Mucosa of gallbladder (tissue), 1 donor: ENCODE measurements at places on chromosomes 1 and 21.

DNA sequence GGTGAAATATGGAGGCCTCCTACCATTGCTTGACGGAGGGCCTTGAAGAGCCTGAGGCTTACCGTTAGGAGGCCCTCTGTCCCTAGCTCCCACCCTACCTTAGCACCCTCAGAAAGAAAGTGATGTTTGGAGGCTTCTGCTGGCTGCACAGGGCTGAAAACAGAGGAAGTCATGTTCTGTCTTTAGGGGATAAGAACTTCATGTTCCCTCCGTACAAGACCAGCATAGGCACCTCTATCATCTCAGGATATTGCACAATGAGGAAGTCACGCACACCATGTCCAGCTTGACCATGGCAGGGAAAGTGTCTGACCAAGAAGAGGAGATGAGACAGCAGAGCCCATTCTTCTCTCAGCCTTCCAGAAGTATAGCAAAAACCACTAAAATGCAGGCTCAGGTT, 13.8 kb downstream of the ADORA3 start:
- DNase-seq = peak; percentile 51

- no peak for DNase-seq
Observed at GRCh38 chr1:119394085-119394484, 20.9 kb upstream of the HSD3B2 start.

DNA sequence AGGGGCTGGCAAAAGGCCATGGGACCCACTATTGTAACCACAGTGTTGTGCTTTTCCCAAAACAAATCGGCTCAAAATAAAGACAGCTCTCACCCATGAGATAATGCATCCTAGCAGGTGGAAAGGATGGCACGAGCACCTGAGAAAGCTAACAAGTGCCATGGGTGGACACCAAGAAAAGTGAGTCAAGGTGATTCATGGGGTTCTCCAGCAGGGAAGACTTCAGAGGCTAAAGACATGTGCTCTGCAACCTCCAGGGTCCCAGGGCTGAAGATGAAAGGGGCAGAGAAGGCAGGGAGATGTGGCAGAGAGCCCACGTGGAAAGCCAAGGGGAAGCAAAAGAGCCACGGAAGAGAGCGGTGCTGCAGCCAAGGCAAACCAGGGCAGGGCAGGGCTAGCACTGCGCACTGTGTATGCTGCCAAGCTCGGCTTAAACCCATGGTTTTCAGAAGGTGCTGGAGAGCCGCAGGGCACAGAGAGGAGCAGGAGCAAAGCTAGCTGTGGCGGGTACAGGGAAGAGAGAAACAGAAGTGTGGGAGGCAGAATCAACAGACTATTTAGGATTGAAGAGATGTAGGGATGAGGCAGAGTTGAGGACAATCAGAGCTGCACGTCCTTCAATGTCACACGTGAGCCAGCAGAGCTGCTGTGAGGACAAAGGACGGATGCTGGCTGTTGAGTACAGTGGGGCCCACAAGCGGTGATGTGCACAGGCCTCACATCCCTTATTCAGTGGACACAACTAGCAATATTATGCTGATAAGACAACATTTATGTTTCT, 41.8 kb upstream of the C1orf198 start:
- DNase-seq = no peak

DNA sequence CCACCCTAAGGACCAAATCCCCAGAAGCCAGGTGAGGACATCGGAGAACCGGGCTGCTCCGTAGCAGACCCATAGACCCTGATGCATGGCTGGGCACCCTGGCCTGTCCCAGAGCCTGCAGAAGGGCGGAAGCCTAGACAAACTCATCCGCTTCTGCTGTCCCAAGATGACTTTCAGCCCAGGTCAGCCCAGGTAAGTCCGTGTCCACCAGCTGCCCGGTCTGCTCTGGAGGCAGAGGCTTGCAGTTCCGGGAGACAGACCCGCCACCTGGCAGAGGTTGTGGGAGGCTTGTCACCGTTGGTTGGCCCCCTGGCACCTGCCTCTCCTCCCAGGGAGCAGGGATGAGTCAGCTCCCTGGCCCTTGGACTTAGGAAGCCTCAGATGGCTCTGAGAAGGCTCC, 22.8 kb upstream of the POFUT2 start:
- no peak for DNase-seq

- no peak for DNase-seq
Observed at GRCh38 chr1:98045211-98045766, 124.5 kb upstream of the DPYD start.

- no peak for DNase-seq
Observed at GRCh38 chr21:32207406-32207716, 71.5 kb downstream of the MIS18A start.

- DNase-seq = no peak
Observed at GRCh38 chr1:16296643-16297042, 55.6 kb downstream of the FBXO42 start.

- no peak for DNase-seq
Observed at GRCh38 chr1:117094841-117095604, 26.5 kb downstream of the TRIM45 start.

DNA sequence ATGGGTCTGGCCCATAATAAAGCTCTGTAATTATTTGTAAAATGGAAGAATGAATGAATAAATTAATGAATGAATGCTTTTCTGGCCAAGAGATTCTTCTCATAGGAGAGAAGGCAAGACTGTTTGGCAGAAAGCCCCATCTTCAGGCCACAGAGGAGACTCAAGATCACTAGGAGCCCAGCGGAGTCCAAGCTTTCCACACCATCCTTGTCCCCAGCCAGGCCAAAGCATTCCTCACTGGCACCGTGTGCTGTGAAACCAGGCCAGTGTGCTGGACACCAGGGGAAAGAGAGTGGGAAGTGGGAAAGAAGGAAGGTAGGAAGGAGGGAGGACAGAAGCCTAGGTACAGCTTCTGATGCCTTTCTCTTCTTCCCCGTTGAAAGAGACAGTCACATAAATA, 86.4 kb downstream of the PLXNA2 start:
- DNase-seq = no peak

- no peak for DNase-seq
Observed at GRCh38 chr1:84089465-84089864, 54.6 kb upstream of the PRKACB start.

DNA sequence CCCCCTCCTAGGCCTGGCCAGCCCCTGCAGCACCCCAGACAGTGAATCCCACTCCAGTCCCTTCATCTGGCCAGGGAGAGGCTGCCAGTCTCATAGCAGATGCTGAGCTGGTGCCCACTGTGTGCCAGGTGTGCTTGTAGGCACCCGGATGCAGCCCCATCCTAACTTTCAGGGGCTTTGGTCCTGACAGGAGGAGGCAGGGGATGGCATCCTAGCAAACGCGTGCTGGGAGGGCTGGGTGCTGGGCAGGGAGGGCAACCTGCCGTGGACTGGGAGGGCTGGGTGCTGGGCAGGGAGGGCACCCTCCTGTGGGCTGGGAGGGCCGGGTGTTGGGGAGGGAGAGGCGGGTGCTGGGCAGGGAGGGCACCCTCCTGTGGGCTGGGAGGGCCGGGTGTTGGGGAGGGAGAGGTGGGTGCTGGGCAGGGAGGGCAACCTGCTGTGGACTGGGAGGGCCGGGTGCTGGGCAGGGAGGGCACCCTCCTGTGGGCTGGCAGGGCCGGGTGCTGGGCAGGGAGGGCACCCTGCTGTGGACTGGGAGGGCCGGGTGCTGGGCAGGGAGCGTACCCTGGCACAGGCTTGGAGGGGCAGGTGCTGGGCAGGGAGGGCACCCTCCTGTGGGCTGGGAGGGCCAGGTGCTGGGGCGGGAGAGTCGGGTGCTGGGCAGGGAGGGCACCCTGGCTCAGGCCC, 35.3 kb downstream of the SLC19A1 start:
- no peak for DNase-seq

DNA sequence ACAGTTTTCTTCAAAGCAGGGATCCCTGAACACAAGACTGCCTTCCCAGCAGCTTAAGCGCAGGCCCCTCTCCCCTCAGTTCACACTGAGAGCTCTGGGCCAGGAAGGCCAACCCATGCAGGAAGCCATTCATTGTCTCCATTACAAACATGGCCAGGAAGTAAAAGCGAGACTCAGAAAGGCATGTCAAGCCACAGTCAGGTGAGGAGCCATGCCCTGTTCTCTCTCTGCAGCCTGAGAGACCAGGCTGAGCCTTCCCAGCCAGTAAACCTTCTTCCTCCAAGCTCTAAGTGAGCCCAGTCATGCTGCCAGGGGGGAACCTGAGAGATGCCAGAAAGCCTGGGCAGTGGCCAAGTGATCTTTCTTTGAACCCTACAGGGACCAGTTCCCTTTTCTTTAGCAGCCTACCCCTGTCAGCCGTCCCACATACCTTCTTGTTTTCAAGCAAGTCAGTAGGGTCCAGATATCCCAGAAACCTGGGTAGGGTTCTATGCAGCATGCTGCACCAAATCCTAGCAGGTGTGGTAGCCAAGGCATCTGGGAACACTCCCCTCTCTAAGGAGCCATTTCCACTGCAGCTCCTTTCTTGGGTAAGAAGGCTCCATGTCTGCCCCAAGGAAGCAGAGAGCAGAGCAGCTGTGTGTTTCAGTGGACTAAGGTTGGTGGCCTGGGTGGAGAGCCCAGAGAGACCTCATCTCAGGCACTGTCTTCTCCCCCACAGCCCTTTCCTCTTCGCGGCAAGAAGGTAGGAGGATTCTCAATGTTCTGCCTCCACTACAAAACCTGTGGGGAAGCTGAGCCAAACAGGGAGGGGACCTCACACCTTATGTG, 977 bp downstream of the TRAF3IP3 start:
- DNase-seq = no peak

DNA sequence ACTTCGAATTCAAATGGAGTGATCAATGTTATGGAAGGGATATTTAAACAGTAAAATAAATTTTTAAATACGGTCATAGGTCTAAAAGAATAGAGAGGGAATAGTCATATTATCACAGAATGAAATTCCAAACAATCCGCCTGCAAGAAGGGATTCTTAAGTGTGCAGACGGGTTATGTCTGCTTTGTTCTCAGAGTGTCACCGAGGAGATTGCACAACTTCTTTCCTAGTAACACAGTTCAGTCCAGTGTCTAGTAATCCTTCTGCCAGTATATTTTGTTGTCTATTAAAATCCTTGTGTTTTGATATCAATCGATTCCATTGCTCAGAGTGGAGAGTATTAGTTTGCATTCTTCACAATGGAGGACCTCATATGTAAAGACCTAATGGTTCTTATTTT, 48.4 kb downstream of the LRRC53 start:
- DNase-seq = no peak

GRCh38 chr1:55061706-55062321, 22.5 kb downstream of the PCSK9 start:
- DNase-seq = no peak

DNA sequence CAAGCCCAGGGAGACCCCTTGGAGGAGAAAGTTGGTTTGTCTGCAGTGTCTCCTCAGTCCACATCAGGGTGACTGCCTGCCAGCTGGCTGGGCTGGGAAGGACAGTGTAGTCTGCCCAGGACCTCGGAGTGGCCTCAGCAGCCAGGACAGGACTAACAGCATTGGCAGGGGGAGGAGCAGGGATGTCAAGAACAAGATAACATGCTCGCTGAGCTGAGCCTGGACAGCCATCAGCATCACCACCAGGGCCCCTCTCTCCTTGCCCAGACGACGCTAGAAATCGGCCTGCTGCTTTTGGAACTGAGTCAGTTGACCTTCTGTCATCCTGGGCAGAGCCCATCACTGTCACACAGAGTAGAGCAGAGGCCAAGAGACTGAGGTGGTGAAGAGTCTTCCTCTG, 83.6 kb upstream of the CNTN2 start:
- DNase-seq = no peak

GRCh38 chr1:27592232-27592930, 11.6 kb downstream of the AHDC1 start:
- no peak for DNase-seq

DNA sequence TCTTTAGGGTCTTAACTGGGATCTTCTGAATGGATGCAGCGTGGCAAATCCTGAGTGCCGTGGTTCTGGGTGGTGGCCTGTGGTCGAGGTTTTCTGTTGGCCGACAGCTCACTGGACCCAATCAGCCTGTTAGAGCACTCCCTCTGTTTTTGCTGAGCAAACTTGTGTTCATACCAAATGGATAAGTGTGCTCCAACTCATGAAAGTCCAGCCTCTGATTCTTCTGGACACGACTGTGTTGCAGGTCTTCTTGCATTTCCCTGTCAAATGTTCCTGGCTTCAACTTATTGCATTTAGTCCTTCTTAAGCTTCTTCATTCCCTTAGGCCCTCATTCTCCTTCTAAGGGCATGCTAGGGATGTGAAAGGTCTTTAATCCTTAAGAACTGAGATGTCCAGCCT, 63.7 kb downstream of the AJAP1 start:
- no peak for DNase-seq

- DNase-seq = no peak
Observed at GRCh38 chr1:167899253-167899681, 14.7 kb downstream of the ADCY10 start.

GRCh38 chr1:2525572-2525919, 850 bp downstream of the PANK4 start:
- no peak for DNase-seq

DNA sequence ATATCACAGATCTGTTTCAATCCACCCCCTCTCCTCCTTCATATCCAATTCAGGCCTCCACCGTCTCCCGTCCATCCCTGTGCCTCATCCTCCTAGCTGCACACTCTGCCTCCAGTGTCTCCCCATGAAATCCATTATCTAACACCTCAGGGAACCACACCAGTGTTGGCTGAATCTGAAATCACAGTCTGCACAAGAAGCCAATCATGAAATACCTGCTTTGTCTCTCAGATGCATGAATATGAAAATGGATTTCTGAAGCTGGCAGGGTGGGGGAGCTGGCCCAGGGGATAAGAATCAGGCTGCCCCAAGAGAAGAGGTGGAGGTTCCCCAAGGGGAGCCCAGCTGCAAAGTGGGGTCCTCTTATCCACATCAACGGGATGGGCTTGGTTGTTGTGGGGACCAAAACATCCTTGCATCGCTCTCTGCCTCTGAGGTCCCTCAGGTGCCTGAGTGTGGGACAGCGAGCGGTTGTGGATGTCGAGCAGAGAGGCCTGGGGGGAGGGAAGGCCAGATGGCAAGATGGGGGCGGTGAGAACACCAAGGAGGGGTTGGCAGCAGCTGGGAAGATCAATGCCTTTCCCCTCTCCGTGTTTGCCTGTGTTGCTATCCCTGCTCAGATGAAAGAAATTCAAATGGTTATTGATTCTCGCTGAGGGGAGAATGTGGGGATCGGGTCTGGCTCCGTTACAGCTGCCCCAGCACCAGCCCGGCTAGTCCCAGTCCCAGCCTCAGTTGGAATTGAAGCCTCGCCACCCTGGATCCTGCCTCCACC, 237.3 kb upstream of the POU3F1 start:
- no peak for DNase-seq

- no peak for DNase-seq
Observed at GRCh38 chr1:30038134-30039025, 685.0 kb downstream of the MATN1 start.

GRCh38 chr1:110610084-110610483, 3.9 kb upstream of the KCNA2 start:
- no peak for DNase-seq

DNA sequence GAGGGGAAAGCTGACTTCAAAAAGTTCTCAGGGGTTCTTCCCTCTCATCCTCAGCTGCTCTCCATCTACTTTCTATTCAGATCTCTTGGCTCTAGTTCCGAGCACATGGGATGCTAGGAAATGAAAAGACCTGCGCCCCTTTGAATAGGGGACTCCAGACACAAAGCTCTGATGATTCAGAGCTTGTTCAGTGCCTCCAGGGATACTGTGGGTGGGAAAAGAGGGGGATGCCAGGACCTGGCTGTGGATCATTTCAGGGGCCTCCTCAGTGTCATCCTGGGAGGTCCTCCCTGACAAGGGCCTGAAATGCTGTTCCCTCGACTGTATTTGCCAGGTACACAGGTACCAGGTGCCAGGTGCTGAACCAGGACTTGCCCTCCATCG, 943 bp upstream of the KIAA0040 start:
- no peak for DNase-seq

GRCh38 chr21:45473496-45474322, 68.5 kb downstream of the SLC19A1 start:
- DNase-seq = no peak

GRCh38 chr1:198264282-198264681, 107.5 kb downstream of the NEK7 start:
- no peak for DNase-seq
